ENCODE measurements at places on chromosomes 5 and 9.

DNA sequence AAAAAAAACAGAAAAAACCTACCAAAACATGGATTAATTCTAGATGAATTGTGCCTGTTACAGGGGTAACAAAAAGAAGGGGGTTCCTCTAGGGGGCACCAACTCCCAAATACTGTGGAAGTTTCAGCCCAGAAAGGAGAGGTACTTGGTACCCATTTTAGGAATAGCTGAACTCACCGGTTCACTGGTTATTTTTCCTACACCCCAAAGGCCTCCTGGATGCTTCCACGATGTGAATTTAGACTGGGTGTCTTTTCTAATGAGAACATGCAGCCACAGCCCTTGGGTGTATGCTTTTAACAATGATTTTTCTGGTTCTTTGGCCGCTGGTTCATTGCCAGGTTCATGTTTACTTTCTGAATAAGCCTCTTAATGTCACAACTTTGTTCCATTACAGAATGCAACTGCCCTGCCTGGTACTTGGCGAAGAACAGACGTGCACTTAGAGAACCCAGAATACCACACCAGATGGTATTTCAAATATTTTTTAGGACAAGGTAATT lies 46.7 kb downstream of the GARNL3 start:
- DNase-seq, result no peak

DNA sequence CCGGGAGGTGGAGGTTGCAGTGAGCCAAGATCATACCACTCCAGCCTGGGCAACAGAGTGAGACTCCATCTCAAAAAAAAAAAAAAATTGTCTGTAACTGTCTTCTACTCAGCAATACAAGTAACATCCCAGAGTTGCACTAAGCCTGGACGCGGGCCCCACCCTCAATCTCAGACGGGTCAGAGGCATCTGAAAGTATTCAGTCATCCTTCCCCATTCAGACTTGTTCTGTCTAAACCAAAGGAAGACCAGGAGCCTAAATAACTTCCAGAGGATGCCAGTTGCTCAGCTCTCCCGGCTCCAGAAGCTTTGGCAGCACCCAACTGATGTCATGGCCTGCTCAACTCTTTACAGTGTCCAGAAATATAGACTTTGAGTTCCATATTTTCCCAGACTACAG lies 218.6 kb downstream of the AUH start:
- DNase-seq, result no peak

DNA sequence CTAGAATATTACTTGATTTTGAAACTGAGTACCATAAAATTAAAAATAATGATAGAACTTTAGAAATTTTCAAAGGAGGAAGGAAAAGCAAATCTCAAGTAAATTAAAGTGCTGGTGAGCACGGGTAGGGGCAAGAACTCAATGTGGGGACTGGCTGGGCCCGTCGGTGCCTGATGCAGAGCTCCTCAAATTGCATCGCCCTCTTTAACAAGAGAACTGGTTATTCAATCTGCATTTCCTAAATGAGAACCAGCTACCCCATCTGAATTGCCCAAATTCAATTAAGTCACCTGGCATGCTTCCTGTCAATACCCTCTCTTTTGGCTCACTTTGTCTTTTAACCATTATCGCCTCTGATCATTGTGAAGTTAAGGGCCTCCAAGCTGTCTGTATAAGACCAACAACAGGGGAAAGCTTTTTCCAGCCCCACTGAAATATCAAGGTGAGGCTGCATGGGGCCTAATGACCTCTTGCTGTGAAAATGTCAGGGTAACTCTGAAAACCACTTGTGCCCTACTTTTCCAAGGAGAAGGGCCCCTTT lies 316.7 kb downstream of the SLIT3 start:
- DNase-seq, result no peak

- no peak for DNase-seq
Measured at GRCh38 chr9:14373706-14374105, 59.8 kb upstream of the NFIB start.

DNA sequence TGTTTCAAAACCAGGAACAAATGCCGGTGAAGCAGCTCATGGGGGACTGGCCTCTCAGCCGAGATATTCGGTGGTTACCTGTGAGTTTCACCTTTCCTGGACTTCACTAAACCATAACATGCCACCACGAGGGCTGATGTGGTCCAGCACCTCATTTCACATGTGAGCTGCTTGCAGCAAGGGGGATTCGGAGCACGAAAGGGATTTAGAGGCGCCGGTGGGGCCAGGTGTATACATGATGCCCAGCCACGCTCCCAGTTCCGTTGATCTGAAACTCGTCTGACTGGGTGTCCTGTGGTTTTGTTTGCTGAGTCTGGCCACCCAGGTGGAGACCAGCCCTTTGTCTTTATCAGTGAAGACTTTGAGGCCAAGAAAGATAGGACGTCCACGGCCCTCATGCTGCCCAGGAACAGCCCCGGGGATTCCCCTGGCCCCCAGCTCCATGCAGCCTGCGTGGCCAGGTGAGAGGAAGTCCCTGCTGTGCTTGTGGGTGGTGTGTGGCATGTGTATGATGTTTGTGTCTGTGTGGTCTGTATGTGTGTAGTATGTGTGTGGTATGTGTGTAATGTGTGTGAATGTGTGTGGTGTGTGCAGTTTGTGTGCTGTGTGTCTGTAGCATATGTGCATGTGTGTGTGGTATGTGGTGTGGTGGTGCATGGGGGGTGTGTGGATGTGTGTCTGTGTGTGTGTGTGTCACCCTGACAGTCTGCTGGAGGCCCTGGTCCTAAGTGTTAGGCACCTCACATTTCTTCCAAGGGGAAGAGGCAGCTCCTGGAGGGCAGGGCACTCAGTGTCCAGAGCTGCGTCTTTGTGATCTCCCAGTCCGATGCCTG lies 23.4 kb downstream of the PHF2 start:
- no peak for DNase-seq

DNA sequence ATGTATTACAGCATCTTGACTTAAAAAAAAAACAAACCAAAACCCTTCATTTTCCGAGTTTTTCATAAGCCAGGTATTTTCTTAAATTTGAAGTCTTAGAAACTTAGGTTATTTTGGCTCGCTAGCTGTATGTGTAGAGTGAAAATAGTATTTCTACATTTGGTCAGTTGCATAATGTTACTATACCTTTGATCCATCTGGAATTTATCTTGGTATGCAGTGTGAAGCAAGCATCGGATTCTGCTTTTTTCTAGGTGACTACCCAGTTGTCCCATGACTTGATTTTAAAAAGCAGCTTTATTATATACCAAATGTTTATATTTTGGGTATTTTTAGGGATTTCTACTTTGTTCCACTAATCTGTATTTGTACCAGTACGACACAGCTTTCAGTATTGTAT lies 27.7 kb downstream of the UBAP1 start:
- no peak for DNase-seq

DNA sequence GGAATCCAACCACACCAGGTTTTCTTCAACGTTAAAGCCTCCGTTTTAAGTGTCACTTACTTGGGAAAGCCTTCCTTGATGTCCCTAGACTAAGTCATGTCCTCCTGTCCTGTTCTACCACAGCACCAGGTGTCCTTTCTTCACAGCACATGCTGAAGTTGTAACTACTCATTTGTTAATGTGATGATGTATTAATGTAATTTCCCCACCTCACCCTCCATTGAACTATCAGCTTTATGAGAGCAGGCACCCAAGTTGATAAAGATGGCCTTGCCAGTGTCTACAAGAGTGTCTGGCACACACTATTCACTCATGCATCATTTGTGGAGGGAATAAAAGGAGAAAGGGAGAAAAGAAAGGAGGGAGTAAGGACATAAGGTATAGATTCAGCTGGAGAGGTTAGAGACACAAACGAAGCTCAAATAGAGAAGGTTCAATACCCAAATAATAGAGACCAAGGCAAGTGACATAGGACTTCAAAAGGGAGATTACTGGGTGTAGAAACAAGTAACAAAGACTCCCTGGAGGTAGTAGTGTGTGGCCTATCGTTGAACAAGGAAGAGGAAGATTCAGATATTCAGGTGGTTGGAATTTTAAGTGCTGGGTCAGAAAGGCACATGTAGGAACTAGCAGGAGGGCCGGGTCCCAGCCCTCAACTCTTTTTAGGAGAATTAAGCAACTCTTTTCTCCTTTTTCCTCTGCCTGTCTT lies 6.6 kb downstream of the ITK start:
- DNase-seq, result no peak

GRCh38 chr5:122907276-122907675 lies 61.9 kb downstream of the SNX24 start:
- no peak for DNase-seq

GRCh38 chr5:131324303-131324702 lies 60.5 kb downstream of the CDC42SE2 start:
- DNase-seq, result no peak

- no peak for DNase-seq
Measured at GRCh38 chr9:125655691-125656410, 51.2 kb downstream of the MAPKAP1 start.

DNA sequence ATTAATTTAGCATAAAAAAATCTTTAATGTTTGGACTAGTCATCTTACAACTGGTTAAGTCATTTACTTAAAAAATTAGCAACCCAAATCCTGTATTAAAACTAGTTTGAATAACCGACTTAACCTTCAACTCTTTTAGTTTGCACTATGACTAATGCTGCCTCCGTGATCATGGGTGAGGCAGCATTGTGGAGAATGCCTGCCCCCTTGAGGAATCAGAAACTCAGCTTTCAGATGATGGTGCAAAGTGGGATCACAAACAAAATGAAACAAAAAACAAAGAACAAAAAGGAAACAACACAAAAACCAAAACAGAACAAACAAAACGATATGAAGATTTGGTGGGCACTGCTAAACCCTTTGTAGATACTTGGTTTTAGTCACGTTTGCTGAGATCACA lies 127.0 kb upstream of the PALM2AKAP2 start:
- DNase-seq, result no peak

GRCh38 chr5:108398964-108399363 lies 17.1 kb upstream of the FBXL17 start:
- no peak for DNase-seq

DNA sequence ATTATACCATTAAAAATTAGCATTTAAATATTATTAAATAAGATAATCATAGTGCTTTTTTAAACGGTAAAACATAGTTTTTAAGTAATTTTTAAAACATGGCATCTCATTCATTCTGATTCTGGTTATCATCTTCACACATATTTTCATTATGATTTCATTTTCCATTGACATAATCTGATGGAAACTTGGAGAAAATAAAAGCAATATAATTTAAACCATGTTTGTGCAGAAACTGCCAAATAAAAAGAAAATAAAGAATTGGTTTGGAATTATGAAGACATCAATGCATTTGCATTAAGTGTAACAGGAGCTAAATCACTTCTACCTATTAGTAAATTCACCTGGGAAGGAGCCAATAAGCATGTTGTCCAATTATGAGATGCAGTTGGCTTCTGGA lies 490.1 kb upstream of the CD180 start:
- DNase-seq, result no peak

- DNase-seq, result no peak
Measured at GRCh38 chr5:72908664-72909063, 47.2 kb upstream of the FCHO2 start.
